ENCODE measurements at places on chromosomes 2 and 18.
A peak's percentile ranks its signal among the peaks of the same experiment; 100 is the strongest.

GRCh38 chr2:70988151-70988550, 6.5 kb downstream of the TEX261 start:
- DNase-seq = no peak

- no peak for DNase-seq
These were observed 42.1 kb downstream of the TMEM200C start for GRCh38 chr18:5853253-5853652.

- no peak for DNase-seq
These were observed 1.7 kb downstream of the TMBIM1 start for GRCh38 chr2:218290316-218291261.

GRCh38 chr2:171334171-171334570, 99.6 kb downstream of the METTL8 start:
- DNase-seq = no peak

DNA sequence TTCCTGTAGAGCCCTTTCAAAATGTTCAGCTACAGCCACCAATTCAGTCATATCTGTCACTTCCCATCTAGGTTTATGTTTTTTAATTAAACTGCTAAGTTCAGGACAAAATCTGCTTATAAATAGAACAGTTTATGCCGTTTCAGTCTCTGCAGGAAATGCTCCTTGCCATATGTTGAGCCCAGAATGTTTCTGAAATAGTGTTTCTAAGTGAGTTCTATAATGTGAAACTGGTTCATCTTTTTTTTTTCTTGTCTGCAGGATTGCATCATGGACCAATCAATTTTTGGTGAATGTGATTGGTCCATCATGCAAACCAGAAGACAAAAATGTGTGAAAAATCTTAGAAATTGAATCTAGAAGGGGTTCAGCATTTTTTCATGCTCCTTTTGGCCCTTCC, 30.2 kb upstream of the RHOB start:
- DNase-seq = no peak

DNA sequence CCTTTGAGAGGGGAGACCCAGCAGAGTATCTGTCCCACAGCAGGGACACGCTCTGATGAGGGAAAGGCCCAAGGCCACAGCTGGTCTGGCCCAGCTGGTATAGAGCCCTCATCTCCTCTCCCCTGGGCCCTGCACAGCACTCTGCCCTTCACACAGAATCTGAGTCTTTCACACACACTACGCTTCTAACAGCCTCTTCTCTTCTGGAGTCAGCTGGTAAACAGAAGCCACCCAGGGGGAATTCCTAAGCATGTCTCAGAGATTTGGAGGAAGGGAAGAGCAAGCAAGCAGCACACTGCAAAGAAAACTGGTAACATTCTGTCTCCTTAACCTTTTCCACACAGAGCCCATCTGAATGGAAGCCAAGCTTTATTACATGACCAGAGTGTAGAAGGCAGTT, 121.1 kb upstream of the ACAA2 start:
- DNase-seq = no peak

DNA sequence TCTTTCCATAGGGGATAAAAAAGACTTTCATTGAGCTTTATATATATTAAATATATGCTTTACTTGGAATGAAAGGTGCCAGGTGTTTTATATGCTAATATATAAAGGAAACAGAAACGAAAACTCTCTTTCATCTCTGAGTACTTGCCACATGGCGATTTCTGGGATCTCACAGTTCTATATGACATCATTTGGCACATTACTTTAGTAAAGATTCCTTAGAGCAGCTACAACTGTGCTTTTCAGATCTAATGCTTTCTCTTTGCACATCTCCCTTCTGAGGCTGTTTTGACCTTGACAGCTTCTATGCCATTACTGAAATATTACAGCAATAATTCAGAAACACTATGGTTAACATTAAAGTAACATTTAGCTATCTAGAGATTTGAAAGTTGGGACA, 1082.9 kb upstream of the CDH2 start:
- DNase-seq = no peak

DNA sequence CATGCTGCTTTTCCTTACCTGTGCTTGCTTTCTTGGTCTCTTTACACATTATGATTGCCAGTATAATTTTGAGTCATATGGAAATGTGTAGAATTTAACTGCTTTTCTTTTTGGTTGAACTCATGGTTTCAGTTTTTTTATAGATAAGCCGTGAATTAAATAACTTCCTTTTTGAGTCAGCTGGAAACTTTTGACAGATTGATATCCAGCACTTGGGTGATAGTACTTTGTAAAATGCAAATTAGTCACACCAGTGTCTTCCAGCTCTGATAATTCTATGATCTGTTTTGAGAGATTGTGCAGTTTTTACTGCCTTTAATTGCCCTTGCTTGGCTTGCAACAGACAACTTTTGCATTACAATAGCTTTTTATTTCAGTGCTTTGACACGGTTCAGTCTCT, 86.4 kb downstream of the NCOA1 start:
- DNase-seq = no peak

- no peak for DNase-seq
These were observed 117.6 kb upstream of the RASGRP3 start for GRCh38 chr2:33358878-33359277.

DNA sequence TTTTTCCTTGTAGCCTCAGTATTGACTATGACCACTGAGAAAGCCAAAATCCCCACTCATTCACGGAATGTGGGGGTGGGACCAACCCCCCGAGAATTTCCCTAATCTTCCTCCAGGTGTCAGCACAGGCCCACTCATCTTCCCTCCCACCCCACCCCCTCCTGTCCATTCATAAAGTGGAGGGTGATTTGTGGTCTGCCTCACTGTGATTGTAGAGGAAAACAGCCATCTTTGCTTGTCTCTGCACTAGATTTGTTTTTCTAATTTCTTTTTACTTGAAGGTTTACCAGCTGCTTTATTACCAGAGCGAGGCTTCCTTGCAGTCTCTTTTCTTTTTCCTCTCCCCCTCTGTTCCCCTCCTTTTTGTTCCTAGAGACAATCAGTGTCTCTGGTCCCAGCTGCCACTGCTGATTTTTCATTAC, 171.8 kb downstream of the ICOS start:
- DNase-seq = peak; percentile 21

GRCh38 chr2:68765739-68766375, 31.2 kb downstream of the ARHGAP25 start:
- no peak for DNase-seq

DNA sequence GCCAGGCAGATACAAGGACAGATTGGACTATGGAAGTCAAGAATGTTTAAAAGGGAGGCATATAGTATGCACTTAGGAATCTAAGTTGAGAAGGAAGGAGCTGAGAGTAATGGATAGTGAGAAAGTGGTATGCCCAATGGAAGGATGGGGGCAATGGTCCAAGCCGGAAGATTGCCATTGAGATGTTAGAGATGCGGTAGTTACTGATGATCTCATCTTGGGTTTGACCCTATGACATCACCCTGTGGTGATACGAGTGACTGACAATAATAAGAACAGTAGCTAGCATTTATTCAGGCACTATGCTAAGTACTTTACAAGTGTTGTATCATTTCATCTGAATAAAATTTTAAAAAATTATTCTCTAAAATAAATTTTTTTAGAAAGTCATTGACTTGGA, 38.5 kb upstream of the ACMSD start:
- DNase-seq = no peak

GRCh38 chr2:209523867-209524266, 100.0 kb downstream of the MAP2 start:
- no peak for DNase-seq

DNA sequence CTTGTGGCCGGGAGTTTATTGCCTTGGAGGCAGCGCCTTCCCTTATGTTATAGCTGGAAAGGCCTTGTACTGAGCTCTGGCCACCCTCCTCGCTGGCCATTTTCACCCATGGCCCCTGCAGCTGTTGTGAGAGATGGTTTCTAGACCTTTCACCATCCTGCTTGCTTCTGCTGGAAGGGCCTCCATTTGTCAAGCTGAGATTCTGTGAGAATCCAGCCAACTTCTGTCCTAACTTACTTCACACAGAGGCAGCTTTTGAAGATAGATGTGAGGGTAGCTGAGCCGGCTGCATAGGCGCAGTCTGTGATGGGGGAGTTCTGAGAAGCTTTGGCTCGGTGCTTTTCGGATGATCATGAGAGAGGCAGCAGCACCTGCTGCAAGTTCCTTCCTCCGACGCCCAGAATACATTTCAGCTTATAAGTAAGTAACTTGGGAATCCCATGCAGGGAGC, 8.7 kb downstream of the CTIF start:
- no peak for DNase-seq

DNA sequence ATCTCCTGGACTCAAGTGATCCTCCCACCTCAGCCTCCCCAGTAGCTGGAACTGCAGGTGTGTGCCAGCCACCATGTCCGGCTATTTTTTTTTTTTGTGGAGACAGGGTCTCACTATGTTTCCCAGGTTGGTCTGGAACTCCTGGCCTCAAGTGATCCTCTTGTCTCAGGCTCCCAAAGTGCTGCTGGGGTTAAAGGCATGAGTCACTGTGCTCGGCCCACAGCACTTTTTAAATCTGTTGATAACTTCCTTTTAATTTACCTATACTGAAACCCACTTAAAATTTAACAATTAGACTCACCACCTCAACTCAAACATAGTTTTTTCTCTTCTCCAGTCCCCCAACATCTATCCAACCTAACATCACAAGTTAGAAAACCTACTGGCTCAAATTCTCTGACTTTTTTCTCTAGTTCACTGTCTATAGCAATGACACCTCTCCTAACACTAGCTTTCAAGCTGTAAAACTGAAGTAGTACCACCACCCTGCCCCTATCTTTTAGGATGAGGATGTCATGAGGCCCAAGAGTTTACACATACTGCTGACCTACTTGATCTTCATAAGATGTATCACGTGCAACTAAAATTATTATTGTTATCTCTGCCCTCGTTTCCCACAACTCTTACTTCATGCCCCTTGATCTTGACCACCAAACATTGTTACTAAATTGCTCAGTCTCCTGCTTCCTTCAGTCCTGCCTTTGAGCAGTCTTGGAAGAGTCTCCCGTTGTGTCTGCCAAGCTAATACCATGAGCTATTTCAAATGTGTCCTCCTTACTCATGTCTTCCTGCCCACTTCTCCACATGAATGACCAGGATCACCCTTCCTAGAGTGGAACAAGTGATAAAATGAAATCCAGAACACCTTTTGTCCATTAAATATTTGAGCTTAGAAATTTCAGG, 142.3 kb upstream of the ZFP36L2 start:
- no peak for DNase-seq

DNA sequence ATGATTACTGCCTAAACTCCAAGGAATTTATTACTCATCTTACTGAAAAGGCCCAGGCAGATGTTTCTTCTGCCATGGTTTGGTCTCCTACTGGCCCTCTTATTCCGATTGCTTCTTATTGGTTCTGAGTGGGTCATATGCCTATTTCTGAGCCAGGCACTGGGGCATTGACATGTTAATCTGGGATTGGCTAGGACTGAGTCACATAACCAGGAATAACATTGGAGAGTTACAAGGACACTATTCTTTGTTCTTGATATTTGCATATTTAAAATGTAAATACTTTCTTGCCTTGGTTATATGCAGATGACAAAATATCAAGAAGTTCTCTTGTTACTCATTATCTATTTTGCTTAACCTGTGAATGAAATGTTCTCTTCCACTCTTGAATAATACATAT, 534.4 kb upstream of the SLC39A10 start:
- no peak for DNase-seq

DNA sequence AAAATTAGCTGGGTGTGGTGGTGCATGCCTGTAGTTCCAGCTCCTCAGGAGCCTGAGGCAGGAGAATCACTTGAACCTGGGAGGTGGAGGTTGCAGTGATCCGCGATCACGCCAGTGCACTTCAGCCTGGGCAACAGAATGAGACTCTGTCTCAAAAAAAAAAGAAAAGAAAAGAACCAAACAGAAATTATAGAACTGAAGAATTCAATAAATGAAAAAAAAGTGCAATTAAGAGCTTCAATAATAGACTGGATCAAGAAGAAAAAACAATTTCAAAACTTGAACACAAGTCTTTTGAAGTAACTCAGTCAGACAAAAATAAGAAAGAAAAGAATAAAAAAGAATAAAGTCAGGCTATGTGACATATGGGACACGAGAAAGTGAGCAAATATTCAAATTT, 175.8 kb upstream of the ZSWIM2 start:
- no peak for DNase-seq

GRCh38 chr2:8134473-8134932, 547.4 kb upstream of the ID2 start:
- no peak for DNase-seq

DNA sequence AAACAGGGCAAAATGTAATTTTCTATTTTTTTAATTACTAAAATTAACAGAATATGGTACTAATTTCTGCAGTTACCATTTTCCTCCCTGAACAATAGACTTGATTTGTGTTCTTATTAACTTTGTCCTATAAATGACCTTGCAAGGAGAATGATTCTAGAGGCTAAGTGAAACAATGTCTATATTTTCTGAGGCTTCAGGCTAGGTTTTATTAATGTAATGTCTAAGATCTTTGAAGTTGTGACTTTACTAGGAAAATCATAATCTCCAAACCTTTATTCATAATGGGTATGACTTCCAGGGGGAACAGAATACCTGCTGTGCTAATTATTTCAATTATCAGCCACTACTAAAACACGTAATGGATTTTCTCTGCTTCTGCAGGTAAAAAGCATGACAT, 94.4 kb downstream of the TAF4B start:
- DNase-seq = no peak

DNA sequence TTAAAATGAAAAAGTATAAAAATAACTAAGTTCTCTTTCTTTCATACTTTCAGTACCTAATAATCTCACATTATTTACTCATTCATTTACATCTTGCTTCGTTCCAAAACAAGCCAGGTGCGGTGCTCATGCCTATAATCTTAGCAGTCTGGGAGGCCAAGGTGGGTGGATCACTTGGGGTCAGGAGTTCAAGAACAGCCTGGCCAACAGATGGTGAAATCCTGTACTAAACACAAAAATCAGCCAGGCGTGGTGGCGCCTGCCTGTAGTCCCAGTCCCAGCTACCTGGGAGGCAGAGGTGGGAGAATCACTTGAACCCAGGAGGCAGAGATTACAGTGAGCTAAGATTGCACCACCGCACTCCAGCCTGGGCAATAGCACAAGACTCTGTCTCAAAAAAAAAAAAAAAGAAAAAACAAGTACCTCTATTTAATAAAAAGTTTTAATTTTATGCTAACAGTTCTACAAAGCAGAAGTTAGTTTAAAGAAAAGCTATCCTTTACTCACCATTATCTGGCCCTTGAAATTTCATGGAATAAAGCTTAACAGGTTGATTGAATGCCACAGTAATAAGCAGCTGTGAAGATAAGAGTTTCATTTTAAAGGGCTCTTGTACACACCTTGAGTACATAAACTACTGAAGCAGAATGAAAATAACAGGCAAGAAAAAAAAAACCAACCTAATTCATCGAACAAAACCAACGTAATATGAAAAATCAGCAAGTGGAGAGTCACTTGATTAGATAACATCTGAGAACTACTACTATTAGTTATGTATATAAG, 22.5 kb downstream of the TXNL1 start:
- no peak for DNase-seq

- no peak for DNase-seq
These were observed 73.7 kb upstream of the SLC1A4 start for GRCh38 chr2:64915510-64915900.

- DNase-seq = no peak
These were observed 48.5 kb upstream of the ZNF638 start for GRCh38 chr2:71283131-71283530.
